ENCODE measurements at places on chromosomes 13 and 19. TPM values are rescaled to one million over a fixed set of nuclear protein-coding genes. Genes with fewer than 3 reads are reported as not detected.

The KLK15 gene
- total RNA-seq: 3.3 TPM

The CEACAM4 gene
- 0.25 TPM for total RNA-seq

The CILP2 gene
- total RNA-seq: 0.09 TPM

The F2RL3 gene
- total RNA-seq: 0.38 TPM

The RHPN2 gene
- 68.3 TPM for total RNA-seq

The NCAN gene
- not detected for total RNA-seq

The OR7A5 gene
- total RNA-seq: not detected

The GRIN2D gene
- total RNA-seq: 0.26 TPM

The ELANE gene
- total RNA-seq: 0.43 TPM

The ZNF560 gene
- not detected for total RNA-seq

The LPAR2 gene
- 17.1 TPM for total RNA-seq

The FGF9 gene
- total RNA-seq: 2.3 TPM

The ZNF790 gene
- total RNA-seq: 8.8 TPM

GRCh38 chr13:29704648-29705047 is 109.2 kb upstream of the SLC7A1 start:
- DNase-seq: no peak

- DNase-seq: no peak
Observed at GRCh38 chr13:77422724-77423123, 95.8 kb upstream of the MYCBP2 start.

- peak; percentile 73 for DNase-seq
Observed at GRCh38 chr19:588093-588740, 1.5 kb upstream of the HCN2 start.

DNA sequence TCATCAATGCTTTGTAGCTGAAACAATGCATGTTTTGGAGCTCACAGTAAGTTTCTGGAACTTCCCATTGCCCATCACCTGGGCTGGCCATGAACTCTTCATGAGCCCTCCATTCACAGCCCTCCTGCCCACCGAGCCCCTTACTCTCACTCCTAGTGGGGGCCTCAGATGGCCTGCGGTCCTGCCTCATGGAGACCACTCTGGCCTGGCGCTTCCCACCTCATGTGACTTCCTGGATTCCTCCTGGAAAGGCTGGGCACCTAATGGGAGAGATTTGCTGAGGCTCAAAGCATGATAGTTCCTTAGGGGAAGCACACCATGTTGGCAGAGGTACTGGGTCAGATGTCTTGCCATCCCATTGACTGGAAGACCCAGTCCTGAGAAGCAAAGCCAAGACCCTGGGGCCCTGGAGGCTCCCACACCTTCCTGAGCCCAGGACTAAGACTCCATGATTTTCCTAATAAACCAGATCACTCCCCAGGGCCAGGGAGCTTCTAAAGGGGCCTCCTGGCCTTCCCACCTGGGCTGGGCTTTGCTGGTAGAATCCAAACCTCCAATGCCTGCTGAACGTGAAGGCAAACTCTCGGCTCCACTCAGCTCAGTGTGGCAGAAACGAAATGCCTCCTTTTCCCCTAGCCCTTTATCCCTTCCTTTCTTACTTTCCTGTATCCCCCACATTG is 49.4 kb upstream of the ZNF536 start:
- DNase-seq: no peak

DNA sequence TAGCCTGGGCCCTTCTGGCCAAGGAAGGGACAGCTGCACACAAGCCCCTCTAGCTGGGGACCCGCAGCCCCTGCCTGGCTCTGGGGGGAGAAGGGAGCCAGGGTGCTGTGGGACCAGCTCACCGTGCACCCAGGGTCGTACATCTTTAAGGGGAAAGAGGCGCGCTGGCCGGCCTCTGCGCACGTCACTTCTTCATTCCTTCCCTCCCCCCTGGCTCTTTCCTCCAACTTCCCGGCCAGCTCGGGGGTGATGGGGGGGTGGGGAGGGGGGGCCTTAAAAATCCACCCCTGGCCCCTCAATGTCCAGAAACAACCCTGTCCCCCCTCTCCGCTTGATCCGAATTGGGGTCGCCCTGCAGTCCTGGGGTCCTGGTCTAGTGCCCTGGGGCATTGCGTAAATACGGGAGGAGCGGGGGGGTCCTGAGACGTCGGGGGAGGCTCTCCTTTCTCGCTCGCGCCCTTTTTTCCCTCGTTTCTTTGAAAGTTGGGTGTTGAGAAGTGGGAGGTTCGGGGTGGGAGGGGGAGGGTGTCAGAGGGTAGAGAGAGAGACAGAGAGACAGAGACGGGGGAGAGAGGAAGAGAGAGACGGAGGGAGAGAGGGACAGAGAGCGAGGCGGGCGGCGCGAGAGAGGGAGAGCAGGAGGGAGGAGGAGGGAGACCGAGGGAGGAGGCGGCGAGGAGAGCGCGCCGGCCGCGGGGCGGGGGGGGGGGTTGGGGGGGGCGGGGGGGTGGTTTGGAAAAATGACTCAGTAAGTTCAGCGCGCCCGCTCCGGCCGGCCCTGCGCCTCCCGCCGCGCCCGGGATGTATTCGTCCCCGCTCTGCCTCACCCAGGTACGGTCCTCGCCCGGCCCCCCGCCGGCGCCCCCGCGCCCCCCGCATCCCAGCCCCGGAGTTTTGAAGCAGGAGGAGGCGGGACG is at the start of gene NFIC:
Gene NFIC (plus strand): TSS at position 748 of the 917 bp plus-strand sequence. CDS start 54 bp downstream, at position 802.
- peak; percentile 70 for DNase-seq

DNA sequence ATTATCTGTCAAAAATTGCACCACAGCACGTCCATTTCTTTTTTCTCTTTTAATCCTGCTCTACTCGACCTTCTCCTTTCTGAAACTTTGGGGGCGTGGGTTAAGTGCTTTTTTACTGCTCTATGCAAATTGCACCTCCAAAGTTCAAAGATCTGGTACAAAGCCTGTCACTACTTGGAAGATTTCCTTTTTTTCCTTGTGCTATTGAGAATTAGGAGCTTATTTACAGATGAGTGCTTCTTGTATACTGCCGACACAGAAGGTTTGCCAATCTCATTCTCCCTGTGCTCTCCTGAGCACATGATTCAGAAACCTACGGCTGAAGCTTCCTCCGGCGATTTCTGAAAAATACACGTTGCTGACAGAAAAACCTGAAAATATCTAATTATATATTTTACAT is 94.8 kb downstream of the TEX29 start:
- DNase-seq: no peak

GRCh38 chr13:44904967-44905366 is 84.3 kb downstream of the NUFIP1 start:
- DNase-seq: peak; percentile 51

DNA sequence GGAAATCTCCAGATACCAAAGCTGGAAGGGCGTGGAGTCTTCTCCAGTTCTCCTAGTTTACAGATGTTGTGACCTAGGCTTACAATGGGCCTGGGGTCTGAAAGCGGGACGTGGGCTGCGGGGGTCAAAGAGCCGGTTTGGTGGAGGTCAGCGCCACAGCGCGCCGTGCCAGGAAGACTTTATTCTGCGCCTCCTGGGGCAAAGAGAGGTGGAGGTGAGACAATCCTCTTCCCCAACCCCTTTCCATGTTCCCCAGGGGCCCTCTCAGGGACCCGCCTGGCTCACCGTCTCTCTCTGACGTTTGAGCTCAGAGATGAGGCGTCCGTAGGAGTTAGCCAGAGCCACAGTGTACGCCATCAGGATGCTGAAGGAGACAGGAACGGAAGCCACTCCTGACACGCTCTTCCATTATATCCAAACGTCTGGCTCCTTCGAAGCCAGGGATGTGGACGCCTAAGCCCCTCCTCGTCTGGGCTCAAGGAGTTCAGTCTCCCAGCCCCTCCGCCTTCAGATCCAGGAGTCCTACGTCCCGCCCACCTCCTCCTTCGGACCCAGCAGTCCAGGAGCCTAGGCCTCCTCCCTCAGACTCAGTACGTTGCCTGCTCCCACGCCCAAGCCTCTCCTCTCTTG is 776 bp upstream of the LENG1 start:
- DNase-seq: peak; percentile 72

GRCh38 chr13:109904218-109904617 is 117.8 kb upstream of the IRS2 start:
- DNase-seq: no peak

DNA sequence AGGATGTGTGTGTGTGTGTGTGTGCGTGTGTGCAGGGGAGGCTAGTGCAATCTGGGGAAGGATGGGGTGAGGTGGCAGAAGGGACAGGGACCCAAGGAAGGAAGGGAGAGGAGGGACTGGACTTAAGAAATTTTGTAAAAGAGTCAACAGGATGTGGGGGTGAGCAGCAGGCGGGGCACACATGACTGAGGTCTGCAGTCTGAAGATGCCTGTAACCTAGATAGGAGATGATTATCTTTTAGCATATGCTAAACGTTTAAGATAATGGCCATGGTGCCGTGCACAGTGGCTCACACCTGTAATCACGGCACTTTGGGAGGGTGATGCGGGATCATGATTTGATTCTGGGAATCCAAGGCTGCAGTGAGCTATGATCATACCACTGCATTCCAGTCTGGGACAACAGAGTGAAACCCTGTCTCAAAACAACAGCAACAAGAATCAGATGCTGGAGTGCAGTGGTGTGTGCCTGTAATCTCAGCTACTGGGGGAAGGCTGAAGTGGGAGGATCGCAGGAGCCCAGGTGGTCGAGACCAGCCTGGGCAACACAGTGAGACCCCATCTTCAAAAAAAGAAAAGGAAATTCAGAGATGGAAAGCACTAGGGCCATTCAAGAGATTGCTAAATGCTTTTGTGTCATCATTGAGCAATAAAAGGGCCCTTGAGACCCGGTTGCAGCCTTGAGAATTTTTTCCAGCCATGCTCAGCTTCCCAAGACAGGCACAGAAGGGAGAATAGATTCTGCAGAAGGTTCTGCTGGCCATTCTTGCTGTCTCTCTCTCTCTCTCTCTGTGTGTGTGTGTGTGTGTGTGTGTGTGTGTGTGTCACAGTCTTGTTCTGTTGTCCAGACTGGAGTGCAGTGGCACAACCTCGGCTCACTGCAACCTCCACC is 3.8 kb upstream of the ZNF414 start:
- DNase-seq: no peak

- no peak for DNase-seq
Observed at GRCh38 chr13:62057286-62057685, 641.6 kb upstream of the PCDH20 start.

GRCh38 chr13:45932172-45932571 is 80.6 kb upstream of the SIAH3 start:
- no peak for DNase-seq

DNA sequence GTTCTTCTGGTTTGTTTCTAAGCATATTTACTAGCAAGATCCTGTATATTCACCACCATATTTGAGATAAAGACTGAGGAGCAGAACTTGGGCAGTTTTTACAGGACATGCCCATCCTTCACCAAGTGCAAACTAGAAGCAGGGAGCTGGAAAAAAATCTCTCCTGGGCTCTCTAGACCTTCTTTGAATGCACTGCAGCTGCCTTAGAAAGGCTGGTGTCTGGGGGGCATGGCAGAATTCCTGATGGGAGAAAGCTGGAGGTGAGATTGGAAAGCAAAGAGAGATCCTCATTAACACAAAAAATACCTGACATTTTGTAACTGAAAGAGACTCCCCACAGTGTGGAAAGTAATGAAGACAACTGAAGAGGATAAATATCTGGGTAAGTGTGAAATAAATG is 1612.1 kb downstream of the OLFM4 start:
- no peak for DNase-seq

- DNase-seq: no peak
Observed at GRCh38 chr13:60138674-60139073, 25.1 kb downstream of the DIAPH3 start.

GRCh38 chr13:95155504-95155903 is 145.7 kb downstream of the ABCC4 start:
- DNase-seq: no peak

GRCh38 chr13:51222686-51223559 is 725 bp downstream of the FAM124A start:
- DNase-seq: no peak

GRCh38 chr19:18322318-18322758 is 538 bp downstream of the LSM4 start:
- DNase-seq: peak; percentile 79

GRCh38 chr13:113292021-113292862 is 4.8 kb upstream of the LAMP1 start:
- no peak for DNase-seq

DNA sequence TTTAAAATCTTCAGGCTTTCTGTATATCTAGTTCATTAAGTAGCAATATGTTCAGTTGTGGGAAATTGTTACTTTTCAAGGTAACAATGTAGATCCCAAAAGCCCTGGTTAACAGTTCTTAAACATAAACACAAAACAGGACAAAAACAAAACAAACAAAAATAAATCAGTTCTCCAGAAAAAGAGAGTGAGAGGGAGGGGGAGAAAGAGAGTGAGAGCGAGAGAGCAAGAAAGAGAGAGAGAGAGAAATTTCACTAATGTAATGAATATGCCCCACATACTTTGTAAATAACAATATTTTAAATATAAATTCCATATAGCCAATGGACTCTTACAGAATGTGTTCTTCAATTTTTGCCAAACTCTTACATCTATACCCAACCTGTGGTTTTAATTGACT is 275.5 kb downstream of the GPC6 start:
- DNase-seq: no peak

GRCh38 chr13:33519561-33520467 is 234.3 kb upstream of the STARD13 start:
- no peak for DNase-seq

- no peak for DNase-seq
Observed at GRCh38 chr13:91894316-91894715, 495.9 kb downstream of the GPC5 start.

DNA sequence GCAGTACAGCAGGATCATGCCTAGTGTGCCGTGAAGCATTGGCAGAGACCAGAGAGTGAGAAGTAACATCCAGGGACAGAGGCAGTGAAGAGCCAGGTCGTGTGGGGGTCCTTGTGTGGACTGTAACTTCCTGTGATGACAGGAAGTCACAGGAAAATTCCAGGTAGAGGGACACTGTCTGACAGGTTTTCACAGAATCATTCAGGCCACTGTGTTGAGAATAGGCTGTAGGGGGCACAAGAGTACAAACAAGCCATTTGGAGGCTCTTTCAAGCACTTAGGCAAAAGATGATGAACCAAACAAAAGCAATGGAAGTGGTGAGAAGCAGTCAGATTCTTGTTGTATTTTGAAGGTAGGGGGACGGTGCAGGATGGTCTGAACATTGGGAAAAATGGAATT is 46.4 kb downstream of the N4BP2L1 start:
- peak; percentile 53 for DNase-seq

GRCh38 chr19:22634450-22634827 is 315 bp downstream of the ZNF492 start:
- DNase-seq: no peak

DNA sequence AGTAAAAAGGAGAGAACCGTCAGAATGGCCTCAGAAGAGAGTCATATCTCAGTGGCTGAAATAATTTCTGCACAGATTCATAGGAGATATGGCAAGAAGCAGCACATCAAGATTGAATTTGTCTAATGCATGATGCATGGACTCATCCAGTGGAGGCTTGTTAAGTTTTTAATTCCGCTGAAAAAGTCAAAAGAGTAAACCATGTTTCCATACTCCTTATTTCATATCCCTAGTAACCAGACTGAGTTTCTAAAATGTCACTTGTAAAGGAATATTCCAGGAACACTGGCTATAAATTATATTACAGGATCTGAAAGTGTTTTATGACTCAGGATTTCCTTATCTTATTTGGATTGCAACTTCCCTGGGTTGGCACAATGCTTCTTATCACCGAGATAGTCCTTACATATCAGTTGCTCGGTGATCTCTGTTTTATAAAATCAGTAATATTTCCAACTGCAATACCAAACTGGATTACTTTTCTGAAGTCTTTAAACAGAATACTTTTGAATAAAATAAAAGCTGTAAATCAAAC is 180.2 kb upstream of the TSC22D1 start:
- no peak for DNase-seq
